ENCODE measurements at places on chromosomes 6 and 20.
A peak's percentile ranks its signal among the peaks of the same experiment; 100 is the strongest.

DNA sequence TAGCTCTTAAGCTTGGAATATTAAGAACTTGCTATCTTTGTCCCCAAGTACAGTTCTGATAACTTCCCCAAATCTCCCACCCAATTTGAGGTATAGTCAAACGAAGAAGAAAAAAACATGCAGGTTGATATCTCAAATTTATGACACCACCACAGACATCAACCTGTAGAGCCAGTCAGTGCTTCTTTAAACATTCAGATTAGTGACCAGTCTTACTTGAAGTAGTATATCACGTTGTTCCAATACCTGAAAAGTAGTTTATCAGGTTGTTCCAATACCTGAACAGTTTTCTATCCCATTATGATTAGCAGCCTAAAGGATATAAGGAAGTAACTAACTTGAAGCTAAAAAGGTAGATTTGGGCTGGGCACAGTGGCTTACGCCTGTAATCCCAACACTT lies 85.3 kb downstream of the ALDH8A1 start:
- DNase-seq, result no peak

GRCh38 chr6:157842212-157842611 lies 19.2 kb downstream of the SNX9 start:
- DNase-seq, result no peak

DNA sequence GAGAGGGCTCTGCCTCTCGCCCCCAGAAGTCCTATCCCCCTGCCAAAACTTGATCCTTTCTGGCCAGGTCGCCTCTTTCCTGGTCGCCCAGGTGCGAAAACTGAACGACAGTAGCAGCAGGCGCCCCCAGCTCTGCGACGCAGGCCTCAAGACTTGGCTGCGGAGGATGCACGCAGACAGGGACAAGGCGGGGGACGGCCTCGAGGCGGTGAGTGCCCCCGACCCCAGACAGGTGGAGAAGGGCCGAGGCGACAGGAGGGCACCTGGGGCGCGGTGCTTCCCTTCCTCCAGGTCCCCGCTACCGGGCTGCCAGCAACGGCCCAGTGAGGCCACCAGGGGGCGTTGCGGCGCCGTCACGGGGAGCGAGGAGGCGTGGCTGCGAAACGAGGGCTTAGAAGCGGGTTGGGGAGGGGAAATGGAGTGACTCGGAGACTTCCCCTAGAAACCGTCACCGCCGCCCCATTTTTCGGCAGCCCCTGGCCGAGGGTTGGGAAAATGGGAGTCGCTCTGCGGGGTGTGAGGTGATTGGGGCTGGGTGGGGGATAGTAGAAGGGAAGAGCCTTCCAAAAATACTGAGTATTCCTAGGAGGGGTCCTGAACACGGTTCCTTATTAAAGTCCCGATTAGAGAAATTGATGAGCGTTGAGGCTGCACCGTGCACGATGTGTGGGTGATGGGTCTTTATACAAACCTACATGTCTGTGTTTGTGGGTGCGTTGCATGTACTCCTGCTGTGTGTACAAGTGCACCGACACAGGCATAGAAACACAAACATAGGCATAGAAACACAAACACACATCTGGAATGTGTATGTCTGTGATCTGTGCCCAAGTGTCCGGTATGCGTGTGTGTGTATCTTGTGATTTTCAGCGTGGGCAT lies 44.6 kb downstream of the ARHGAP40 start:
- peak; percentile 68 for DNase-seq

DNA sequence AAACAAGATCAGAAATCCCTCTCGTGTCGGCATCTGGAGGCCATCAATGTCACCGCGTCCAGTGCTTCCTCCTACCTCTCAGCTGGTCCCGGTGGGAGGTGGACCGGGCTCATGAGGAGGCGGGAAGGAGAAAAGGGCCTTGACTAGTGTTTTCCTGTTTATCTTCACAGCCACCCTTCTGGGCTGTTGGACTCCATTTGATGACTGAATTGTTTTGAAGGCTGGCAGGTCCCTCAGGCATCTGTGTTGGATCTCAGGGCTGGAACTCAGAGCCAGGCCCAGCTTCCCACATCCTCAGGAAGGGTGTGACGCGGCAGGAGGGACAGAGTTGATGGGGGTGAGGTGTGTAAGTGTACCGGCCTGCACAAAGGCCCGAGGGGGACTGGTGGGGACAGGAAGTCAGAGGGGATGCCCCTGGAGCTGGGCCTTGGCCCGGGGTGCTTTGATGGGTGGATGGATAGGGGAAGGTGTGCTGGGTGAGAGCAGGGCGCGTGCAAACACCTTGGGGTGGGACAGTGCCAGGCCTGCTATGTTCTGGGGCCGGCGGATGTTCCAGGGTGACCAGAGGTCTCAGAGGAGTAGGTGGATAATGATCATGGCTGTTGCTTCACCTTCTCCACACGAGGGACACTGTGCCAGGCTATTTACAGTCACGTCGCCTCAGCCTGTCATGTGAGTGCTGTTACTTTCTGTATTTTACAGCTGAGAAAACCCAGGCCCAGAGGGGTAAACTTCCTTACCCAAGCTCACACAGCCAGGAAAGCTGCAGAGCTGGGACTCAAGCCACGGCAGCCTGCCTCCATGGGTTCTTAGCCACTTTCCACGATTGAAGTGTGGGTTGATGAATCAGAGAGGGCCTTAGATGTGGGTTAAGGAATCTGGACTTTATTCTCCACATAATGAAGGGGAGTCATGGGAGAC lies 17.9 kb upstream of the CHMP4B start:
- DNase-seq, result no peak

DNA sequence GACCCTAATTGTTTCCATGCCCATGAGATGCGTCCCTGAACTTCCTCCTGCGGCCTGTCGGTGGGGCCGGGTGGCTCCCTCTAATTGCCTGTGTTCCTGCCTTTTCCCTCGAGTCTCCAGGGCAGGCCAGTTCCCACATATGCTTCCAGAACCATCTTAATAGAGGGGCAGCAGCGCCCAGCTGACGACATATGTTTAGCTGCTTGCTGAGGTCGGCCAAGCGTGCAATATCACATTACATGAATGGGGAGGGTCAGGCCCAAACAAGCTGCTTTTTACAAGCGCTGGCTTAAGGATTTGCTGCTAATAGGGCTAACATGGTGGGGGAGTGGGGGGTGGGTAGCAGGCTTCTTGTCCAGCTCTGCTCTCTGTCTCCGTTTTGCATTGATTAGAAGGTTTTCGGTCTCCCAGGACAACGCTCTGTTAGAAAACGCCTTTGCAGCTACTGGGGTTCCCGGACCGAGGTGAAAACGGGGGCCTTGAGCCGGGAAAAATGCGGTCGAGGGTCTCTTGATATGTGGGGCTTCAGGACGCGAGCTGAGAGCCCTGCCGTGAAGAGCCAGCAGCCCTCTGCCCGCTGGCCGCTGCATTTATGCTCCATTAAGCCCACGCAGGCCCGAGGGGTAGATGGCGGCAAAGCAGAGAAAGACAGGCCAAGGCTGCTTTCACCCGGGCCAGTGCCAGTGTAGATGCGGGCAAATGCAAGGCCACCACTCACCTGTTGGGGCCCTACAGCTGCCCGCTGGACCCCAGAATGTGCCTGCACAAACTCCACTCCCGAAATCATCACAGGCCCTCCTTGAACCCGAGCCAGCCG lies 308.5 kb downstream of the BMP7 start:
- no peak for DNase-seq

DNA sequence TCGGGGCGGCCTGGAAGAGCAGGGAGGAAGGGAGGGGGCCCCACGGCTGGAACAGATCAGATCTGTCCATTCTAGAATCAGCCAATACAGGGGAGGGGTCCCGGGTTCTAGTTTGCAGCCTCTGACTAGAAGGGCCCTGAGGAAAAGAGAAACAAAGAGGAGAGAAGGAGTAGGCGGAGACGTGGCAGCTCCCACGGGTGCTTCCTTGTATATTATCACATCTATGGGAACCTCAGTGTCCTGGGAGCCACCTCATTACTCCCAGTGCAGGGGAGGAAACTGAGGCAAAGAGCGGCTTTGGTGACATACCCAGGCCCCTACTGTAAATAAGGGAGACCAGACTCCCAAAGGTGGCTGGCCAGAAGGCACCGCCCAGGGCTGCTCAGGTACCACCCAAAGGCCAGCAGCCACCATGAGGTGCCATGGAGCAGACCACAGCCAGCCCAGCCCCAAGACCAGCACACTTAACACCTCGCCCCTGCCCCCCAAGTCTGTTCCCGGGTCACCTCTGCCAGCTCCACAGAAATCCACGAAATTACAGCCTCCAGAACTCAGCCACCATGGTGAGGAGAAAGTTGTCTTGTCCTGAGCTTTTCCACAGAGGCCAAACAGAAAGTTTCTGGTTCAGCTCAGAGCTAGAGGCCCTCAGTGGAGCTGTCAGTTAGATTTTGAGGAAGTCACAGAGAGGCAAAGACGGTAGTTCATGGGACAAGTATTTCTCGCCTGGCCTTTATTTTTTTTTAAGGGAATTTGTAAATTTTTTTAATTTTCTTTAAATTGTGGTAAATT lies 2.1 kb downstream of the ZC3H12D start:
- DNase-seq, result no peak

GRCh38 chr6:49982046-49982445 lies 12.6 kb upstream of the DEFB113 start:
- DNase-seq, result no peak

DNA sequence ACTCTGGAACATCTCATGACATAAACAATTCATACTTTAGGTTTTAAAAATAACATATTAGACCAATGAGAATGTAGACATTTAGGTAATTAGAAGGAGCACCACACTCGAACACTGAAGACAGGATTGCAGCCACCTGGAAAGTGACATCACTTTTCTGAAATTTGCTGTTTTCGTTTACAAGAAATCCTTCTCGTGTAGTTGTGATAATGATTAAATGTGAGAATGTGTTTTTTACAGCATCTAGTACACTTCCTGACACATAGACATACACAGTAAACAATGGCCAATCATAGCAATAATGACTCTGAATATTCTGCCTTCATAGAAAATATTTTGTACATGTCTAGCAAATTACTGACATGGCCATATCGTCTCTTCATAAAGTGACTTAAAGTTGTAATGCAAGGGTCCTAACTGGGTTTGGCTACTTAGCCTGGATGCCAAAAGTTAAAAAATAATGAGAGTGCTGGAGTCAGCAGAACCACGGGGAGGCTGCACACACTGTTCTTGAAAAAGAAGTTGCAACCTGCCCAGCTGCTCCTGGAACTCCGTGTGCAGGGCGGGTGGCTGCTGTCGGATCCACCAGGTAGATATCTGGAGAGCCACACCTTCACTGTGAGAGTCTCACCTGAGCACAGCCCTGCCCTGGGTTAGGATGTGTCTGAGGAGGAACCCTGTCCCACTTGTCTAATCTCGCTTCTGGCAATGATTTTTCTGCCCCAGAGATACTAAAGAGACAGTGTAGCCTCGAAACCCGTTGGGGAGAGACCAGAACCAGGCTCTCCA lies 212.9 kb downstream of the QKI start:
- no peak for DNase-seq

DNA sequence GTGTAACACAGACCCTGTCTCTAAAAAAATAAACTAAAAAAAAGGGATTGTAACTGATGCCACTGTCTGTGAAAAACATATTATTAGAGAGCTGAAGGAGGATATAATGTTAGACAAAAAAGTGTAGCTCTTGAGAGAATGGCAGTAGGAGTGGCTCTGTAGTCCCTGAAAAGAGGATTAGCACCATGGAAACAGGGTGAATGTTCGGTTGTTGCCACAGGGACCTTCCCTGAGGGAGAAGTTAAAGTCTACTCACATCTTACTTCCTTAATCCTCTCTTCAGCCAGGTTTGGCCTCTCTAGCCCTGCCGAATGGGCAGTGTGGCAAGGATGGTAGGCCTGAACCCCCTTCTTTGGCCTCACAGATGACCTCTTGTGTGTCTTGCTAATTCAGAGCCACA lies 12.1 kb downstream of the SCAND1 start:
- DNase-seq, result no peak

- no peak for DNase-seq
Measured at GRCh38 chr6:1611322-1611571, 1.5 kb downstream of the FOXC1 start.

DNA sequence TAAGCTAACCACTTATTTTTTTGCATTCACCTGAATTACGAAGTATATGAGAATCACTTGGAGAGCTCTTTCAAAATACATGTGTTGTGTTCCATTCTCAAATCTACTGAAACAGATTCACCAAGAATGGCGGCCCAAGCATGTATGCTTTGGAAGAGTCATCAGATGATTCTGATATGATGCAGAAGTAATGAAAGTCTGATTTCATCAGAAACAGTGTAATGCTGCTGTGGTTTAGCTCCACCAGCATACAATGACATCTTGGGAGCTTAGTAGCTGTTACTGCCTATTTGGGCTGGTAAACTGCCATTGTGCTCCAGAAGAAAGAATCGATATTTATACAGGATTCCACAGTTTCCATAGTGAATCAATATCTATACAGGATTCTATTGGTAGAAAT lies 52.9 kb downstream of the UBR2 start:
- no peak for DNase-seq

DNA sequence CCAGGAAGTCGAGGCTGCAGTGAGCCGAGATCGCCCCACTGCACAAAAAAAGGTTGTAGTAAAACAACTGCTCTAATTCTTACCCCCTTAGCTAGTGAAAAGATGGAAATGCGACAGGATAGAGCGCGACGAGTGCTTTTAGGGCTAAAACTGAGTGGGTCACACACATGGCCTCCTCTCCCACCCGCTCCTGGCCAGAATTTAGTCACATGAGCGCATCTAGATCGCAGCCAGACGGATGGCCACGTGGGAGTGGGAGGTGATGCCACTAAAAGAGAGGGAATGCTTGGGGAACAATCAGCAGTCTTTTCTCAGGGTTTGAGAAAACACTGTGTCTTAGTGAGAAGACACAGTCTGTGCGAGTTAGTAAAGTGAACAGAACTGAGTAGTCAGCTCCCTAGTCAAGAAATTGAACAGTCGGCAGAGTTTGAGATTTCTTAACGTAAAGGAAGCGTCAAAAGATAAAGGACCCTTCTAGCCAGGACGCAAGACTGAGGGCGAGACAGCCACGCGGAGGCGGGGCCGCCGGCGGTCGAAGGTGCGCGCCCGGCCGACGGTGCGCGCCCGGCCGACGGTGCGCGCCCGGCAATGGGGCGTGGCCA lies 664 bp upstream of the ACTR5 start:
- DNase-seq, result no peak

GRCh38 chr6:111228094-111228493 lies 140.8 kb downstream of the SLC16A10 start:
- no peak for DNase-seq

All from stimulated activated CD4-positive, alpha-beta T cell treated with anti-CD3 and anti-CD28 coated beads, Interleukin-15, amount 100 ng/mL, for 48 hours (primary cell).